ENCODE measurements at places on chromosomes 5 and 9.
A peak's percentile ranks its signal among the peaks of the same experiment; 100 is the strongest.

GRCh38 chr5:54177058-54177457, 133.3 kb downstream of the ARL15 start:
- no peak for DNase-seq

GRCh38 chr5:97750576-97750975, 567.5 kb upstream of the RIOK2 start:
- DNase-seq: no peak

DNA sequence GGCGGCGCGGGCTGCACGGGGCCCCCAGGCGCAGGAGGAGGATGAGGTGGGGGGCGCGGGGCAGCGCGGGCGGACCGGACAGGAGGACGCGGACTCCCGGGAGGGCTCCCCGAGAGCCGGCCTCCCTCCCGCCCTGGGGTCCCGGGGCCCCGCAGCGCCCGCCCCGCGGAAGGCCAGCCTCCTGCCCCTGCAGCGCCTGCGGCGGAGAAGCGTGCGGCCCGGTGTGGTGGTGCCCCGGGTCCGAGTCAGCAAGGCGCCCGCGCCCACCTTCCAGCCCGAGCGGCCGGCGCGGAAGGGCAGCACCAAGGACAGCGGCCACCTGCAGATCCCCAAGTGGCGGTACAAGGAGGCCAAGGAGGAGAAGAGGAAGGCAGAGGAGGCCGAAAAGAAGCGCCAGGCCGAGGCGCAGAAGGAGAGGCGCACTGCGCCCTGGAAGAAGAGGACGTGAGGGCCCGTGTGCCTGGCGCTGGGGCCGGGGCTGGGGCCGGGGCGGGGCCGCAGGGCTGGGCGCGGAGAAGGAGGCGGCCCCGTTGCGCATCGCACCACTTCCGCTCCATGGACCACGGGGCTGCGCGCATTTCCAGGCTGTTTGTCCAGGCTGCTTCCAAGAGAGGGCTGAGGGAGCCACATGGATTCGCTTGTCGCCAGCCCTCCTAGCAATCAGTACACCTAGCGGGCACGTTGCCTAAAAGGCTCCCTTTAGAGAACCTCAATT, 86.0 kb downstream of the ANKRD33B start:
- DNase-seq: peak; percentile 54

GRCh38 chr5:127826011-127826410, 122.8 kb downstream of the CCDC192 start:
- DNase-seq: no peak

DNA sequence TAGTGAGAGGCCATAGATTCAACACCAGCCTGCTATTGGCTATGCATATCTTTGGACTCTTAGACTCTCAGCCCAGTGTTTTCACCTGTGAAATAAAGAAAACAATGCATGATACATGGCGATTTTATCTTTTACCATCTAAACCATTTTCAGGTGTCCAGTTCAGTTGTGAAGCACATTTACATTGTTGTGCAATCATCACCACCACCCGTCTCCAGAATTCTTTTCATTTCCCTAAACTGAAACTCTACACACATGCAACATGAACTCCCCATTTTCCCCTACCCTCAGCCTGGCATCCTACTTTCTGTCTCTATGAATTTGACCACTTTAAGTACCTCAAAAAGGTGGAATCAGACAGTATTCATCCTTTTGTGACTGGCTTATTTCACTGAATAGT, 420.6 kb downstream of the MED10 start:
- no peak for DNase-seq

All from right kidney (tissue), 9 donors.